ENCODE measurements at places on chromosomes 7 and 10. TPM values are rescaled to one million over a fixed set of nuclear protein-coding genes. Genes with fewer than 3 reads are reported as not detected.

The CH25H gene
- not detected for polyA plus RNA-seq

GRCh38 chr7:135375908-135376699, 133.8 kb downstream of the CNOT4 start:
- DNase-seq, result no peak

DNA sequence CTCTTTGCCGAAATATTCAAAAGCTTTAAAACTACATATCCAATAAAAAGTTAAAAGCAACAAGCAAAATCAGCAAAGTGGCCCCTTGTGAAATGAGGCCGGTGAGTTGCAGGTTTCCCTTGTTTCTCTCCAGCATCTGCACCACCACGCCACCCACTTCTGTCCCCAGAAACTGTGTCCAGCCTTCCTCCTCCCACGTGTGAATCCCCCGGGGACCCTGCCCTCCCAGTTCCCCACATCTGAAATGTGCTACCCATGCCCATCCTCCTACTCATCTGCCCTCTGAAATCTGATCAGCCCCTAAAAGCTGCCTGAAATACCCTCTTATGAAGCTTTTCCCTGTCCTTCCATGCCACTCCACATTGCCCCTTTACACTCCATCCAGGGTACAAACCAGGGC, 3.8 kb downstream of the ALOX5 start:
- no peak for DNase-seq

GRCh38 chr7:87935384-87935706, 1.3 kb downstream of the ADAM22 start:
- DNase-seq, result no peak

The GRID2IP gene
- polyA plus RNA-seq, result 0.91 TPM

The EPHB4 gene
- polyA plus RNA-seq, result 85.3 TPM

GRCh38 chr10:133067149-133068105, 20.3 kb upstream of the ADGRA1 start:
- no peak for DNase-seq

DNA sequence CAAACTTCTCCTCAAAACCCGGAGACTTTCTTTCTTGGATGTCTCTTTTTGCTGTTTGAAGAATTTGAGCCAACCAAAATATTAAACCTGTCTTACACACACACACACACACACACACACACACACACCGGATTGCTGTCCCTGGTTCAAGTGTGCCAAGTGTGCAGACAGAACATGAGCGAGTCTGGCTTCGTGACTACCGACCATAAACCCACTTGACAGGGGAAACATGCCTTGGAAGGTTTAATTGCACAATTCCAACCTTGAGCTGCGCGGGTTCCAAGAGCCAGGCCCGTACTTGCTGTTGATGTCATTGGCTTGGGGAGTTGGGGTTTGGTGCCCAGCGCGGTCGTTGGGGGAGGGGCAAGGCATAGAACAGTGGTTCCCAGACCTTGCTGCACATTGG, 1.7 kb downstream of the EGFR start:
- DNase-seq, result no peak

The ZNF487 gene
- 13.7 TPM for polyA plus RNA-seq

DNA sequence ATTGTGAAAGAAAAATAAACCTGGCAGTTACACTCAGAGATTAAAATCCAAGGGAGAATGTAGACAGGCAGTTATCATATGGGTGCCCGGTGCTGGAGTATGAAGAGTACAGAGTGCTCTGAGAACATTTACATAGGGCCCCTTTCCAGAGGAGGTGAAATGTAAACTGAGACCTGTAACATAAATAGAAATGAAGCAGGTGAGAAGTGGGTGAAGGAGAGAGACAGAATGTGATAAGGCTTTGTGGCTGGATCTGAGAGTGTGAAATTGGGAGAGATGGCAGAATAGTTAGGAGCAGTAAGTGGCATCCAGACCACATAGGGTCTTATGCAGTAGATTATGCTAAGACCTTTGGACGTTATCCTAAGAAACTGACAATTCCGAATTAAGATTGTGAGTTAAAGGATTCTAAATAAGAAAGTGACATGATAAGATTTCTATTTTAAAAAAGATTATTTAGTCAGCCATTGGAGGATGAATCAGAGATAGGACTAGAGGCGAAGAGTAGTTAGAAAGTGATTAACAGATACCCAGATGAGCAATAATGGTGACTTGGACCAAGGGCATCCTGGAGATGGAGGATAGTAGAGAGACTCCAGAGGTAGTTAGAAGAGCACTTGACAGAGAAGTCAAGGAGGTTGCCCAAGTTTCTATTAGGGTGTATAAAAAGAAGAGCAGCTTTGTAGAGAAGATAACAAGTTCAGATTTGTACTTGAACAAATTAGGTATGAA, 36.7 kb downstream of the DNAH11 start:
- no peak for DNase-seq
